ENCODE measurements at places on chromosomes 12 and 14.

GRCh38 chr12:119154435-119154818 lies 24.3 kb upstream of the HSPB8 start:
- DNase-seq: no peak

GRCh38 chr12:109592905-109593272 lies 19.3 kb downstream of the MVK start:
- no peak for DNase-seq

GRCh38 chr12:64821116-64821630 lies 3.3 kb upstream of the TBC1D30 start:
- no peak for DNase-seq

DNA sequence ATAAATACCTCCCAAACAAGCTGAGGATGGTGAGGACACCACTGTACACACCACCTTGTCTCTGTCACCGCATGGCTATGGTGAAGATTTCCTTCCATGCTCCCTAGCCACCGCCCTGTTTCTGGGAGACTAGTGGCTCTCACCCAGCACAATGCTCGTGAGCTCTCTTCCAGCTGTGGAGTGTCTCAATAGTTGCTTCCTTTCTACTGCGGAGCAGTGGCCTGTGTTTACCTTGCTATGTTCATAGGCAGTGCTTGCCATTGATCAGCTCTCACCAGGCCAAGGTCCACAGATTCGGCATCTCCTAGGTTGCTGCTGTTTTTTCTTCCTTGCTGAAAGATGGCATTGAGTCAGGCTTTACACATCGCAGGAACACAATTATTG lies 313.6 kb upstream of the RTL1 start:
- DNase-seq: no peak

- no peak for DNase-seq
Measured at GRCh38 chr12:132279184-132279889, 50.1 kb downstream of the GALNT9 start.

DNA sequence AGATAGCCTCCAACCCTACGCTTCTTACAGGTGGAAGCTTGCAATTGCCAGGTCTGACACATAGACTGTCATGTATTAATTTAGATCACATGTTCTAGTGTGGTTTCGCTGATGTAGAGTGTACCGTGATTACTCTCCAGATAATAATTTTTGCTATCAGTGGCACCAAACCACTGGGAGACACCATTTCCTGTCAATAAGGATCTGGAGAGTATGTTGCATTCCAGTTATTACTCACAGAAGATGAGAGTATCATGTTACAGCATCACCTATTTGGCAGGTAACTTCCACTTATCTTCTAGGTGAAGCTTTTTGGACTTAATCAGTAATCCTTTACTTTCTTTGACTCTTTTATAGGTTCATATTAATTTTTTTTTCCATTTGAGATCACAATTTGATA lies 147.2 kb downstream of the HELB start:
- no peak for DNase-seq

All from COR-L47 (cell line).